ENCODE measurements at places on chromosomes 12 and 14.

DNA sequence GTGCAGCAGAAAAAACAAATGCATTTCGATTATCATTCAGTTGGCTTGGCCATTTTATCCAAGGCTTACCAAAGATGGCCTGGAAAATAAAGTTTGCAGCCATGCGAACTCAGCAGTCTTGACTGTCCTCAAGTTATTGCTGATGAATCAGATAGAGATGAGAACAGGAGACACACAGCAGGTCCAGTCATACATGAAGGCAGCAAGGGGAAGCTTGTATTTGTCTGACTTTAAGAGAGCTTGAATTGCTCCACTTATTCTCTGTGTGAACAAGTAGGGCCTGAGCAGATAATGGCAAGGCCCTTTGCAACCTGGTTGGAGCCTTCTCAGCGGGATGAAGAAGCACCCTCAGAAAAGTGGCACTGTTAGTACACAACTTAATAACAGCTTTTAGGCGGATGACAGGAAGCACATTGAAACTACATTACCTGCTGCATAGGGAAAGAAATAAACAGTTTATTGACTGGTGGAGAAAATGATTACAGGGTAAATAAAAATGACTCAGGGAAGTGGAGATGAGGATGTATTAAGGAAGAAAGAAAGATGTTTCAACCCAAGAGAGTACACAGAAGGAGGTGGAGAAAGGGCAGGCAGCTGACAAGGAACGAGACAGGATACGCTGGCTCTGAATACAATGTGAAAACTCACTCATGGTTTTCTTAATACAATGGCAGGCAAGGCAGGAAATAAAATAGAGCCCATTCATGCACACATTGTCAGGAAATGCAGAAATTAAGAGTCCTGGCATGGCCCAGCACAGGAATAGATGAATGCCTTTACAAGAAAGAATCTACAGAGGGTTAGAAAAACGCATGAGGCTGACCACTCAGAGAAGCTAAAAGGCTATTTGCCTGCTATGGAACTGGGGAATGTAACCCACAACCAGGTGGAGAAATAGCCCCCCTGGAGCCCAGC lies 128.4 kb downstream of the GALC start:
- DNase-seq: no peak

- no peak for DNase-seq
Observed at GRCh38 chr12:74349925-74350324, 187.7 kb upstream of the ATXN7L3B start.

DNA sequence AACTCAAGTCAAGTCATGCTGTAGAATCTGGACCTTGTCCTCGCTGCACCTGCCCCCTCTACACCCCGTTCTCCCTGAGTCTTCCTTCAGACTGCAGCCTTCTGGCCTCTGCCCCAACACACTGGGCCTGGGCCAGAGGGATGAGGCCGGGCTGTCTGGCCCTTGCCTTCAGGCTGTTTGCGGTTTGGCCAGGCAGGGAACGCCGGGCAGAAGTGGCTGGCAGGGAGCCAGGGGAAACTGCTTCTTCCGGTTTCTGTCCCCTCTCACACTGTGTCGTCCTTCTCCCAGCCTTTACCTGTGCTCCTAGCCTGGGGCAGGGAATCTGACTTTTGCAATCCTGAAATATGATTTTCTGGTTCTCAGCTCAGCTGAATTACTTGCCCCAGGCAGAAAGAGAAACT lies 13.5 kb downstream of the DGLUCY start:
- no peak for DNase-seq

GRCh38 chr12:87995581-87996178 lies 33.5 kb downstream of the C12orf50 start:
- DNase-seq: peak; percentile 46

- no peak for DNase-seq
Observed at GRCh38 chr12:47293406-47293805, 213.6 kb upstream of the AMIGO2 start.

- DNase-seq: peak; percentile 62
Observed at GRCh38 chr14:72104011-72104613, 171.9 kb downstream of the RGS6 start.

DNA sequence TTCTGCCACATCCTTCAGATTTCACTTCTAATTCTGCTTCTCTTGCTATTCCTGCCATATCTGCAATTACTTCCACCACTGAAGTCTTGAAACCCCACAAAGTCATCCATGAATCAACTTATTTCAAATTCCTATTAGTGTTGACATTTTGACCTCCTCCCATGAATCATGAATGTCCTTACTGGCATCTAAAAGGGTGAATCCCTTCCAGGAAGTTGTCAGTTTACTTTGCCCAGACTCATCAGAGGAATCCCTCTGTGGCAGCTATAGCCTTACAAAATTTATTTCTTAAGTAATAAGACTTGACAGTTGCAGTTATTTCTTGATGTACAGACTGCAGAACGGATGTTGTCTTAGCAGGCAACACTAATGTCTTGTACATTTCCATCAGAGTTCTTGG lies 162.9 kb downstream of the PCNX1 start:
- DNase-seq: no peak

GRCh38 chr12:38154096-38155019 lies 162.2 kb upstream of the ALG10B start:
- DNase-seq: no peak

- DNase-seq: no peak
Observed at GRCh38 chr12:117039891-117040309, 59.3 kb downstream of the TESC start.

- peak; percentile 7 for DNase-seq
Observed at GRCh38 chr12:119804011-119804641, 73.0 kb downstream of the CIT start.

GRCh38 chr14:100747021-100747586 lies 20.4 kb downstream of the DLK1 start:
- DNase-seq: no peak

- DNase-seq: no peak
Observed at GRCh38 chr12:31297572-31298514, 28.1 kb downstream of the SINHCAF start.

All from stimulated activated CD4-positive, alpha-beta T cell treated with anti-CD3 and anti-CD28 coated beads, Interleukin-2, amount 100 ng/mL, for 24 hours (primary cell).